ENCODE measurements at places on chromosomes 5 and 9.

DNA sequence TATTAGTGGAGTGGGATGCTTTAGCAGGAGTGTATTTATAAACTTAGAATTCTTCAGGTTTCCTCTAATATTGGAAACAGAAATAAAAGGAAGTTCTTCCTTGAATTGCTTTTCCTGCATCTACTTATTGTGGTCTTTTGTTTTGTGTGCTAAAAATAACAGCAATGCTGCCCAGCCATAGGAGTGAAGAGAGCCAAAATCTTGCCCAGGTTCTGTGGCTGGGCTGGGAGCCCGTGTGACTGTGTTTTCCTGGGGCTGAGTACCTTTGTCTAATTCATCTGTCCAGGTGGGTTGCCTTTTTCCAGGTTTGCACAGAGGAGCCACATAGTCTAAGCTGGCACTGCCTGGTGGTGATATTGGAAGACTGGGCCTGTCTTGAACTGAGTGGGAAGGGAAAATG lies 179.7 kb upstream of the ADAMTSL1 start:
- no peak for DNase-seq

DNA sequence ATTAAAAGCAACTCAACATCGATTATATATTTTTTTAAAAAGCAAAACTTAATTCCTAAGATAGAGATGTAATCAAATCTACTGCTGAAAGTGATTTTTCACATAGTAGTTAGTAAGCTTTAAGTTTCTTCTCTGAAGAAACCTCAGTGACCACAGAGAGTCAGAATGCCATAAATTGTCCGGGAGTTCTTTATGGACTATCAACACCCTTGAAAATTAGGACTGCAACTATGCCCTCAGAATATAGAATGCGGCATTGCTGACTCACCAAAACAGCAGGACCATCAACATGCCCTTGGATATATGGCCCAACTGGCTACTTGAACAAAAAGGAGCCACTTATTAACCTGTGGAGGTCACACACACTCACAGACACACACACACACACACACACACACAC lies 228.9 kb upstream of the SNX2 start:
- DNase-seq, result no peak

GRCh38 chr9:69621730-69622460 lies 50.3 kb downstream of the APBA1 start:
- DNase-seq, result no peak

GRCh38 chr9:75096796-75097195 lies 8.5 kb downstream of the OSTF1 start:
- no peak for DNase-seq

DNA sequence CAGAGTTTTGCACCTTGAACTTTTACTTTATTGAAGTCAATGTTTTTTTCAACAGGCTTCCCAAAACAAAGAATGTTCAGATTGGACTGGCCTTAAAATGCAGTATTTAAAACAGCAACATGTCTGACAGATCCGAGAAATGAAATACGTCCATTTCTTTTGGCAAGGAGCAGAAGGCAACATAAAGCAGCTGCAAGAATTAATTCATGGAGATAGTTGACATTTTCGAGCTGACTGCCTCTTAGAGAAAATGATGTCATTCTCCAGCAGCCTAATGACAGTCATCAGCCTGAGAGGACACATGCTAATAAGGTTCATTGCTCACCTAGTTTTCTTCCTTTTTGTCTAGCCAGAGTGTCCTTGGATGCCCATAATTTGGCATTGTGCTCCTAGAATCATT lies 232.2 kb upstream of the SEMA6A start:
- no peak for DNase-seq

DNA sequence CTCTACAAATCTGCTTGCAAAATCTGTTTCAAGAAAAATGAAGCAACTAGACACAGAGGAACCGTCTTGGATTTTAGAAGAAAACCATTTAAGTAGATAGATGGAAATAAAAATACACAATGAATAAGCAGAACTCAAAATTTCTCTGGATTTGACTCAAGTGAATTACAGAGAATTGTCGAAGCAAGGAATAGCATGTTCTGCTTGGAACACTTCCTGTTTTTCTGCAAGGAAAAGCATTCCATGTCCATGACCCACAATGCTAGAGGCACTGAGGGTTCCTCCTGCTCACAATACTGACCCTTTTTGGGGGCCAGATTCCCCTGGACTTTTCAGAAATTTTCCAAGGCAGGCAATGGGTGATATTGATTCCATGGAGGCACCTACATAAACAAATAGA lies 29.8 kb downstream of the PRUNE2 start:
- DNase-seq, result no peak

DNA sequence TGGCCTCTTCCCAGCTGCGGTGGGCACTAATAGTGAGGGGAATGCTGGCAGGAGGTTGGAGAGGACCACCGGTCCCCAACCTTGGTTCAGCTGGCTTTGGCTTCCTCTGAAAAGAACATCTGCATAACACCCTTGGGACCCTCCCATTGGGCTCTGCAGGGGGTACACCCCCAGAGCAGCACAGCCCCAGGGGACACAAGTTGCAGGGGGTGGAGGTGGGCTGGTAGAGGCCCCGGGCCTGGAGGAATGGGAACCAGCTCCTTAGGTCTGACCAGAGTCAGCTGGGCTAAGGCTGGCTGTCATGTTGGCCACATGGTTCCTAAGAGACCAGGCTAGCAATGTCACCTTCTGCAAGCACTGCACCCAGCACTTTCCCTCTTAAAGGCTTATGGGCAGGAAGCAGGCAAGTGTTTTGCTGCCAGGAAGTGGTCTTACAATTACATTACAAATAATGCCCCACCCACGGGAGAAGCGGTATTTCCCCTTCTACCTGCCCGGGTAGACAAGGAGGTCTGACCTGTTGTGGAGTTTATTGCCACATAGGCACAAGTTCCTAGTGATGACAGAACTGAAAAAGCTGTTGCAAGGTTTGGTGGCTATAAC lies 18.1 kb downstream of the GCNT4 start:
- no peak for DNase-seq

- no peak for DNase-seq
These were observed 629.2 kb downstream of the BNC2 start for GRCh38 chr9:16241231-16241630.

DNA sequence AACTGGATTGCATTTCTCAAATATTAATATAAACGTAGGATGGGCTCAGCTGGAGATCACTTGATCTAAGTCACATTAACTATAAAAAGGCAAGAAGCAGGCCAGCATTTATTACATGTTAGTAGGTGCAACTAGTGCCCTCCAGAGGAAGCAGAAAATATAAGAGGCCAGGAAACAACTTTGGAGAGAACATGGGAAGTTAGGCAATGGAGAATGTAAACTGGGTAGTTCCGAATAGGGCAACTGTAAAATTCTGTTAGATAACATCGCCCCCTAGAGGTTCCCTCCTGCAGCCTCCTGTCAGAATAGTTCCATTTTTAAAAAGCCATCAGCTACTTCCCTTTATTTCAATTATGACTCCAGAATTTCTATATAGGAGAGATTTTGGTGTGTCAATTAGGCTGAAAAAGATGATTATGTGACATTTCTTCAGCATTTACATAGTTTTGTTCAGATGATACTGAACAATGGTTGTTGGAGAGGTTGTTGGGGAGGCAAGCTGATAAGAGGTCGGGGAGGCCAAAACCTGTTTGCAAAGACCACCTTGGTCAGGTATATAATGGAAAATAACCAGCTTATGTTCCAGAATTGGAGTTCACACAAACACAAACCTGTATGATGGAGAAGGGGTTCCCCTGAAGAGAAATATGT lies 22.4 kb downstream of the CCL28 start:
- peak; percentile 19 for DNase-seq

DNA sequence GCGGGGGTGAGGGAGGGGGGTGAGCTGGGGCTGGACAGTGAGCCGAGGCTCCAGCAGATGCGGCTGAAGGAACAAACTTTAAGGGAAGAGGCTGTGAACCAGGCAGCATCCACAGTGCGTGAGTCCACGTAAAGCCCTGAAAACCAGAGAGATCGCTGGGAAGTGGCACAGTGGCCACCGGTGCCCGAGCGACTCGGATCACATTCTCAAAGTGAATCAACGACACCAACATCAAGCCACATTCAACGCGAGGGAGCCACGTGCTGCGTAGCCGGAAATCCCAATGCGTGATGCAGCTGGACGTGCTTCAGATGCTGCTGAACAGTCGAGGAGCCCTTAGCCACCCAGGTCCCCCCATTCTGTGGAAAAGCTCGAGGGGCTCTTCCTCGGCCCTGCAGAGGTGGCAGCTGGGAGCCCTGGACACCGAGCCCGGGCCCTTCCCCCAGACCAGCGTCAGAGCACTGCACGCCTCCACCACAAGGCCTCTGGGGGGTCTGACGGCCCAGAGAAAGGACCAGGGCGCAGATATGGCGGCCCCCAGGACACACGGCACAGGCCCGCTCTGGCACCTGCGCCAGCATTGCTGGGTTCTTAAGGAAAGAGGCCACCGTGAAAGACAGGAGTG lies 53.7 kb upstream of the EXOC3 start:
- no peak for DNase-seq

DNA sequence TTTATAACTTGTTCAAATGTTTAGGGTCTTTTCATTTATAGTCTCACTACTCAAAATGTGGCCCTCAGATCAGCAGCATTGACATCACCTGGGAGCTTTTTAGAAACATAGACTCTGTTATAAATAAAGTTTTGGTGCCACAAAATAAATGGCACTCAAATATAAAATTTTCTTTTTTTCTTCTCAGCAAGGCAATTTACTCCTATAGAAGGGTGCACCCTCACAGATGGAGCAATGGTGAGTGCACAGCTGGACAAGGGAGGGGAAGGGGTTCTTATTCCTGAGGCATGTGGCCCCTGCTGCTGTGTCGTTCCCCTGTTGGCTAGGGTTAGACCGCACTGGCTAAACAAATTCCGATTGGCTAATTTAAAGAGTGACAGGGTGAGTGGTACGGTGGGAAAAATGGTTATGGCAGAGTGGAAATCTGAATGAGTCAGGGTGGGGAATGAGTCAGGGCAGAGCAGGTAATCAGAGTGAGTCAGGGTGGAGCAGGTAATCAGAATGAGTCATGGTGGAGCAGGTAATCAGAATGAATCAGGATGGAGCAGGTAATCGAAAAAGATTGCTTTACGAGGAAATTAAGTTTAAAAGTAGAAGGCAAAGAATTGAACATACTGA lies 31.8 kb upstream of the C7 start:
- no peak for DNase-seq

DNA sequence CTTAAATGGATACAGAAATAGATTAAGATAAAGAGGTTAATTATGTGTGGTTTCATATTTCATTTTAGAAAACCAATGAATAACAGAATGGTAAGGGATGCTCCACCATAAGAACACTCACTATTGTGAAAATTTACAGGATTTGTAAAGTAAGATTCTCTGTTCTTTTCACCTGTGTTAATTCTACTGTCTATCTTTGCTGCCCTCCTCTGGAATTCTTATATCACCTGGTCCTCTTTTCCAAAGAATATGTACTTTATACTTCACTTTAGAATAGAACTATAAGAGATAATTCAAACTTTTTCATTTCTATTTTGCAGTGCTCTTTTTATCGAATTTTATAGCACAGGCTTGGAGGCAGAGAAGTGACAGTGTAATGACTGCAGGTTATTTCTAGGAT lies 213.4 kb downstream of the LURAP1L start:
- DNase-seq, result no peak

GRCh38 chr5:152701305-152701949 lies 296.3 kb upstream of the NMUR2 start:
- no peak for DNase-seq

DNA sequence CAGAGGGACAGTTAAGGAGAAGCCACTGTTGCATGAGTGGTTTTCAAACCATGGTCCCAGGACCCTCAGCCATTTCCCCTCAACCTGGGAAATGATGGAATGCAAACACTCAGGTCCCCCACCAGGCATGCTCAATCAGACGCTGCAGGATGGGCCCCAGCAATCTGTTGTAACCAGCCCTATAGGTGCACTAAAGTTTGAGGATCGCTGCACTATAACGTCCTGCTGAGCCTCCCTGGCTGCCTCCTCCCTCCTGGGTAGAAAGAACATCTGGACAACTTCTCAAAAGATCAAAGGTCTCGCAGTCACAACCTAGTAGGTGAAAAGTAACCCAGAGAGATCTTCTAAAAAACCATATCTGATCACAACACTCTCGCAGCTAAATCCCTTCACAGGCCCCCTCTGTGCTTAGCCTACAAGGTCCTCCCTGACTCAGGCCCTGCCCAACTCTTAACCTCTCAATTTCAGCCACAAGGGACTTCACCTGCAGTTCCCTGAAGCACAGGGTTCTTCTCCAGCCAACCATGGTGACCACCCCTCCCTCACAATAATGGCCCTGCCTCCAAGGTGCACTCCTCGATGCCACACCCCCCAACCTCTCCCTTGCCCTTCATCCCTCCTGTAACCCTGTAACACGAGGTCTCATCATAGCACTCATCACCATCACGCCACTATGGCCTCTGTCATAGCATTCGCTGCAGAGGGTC lies 3.5 kb downstream of the SHB start:
- DNase-seq, result no peak

DNA sequence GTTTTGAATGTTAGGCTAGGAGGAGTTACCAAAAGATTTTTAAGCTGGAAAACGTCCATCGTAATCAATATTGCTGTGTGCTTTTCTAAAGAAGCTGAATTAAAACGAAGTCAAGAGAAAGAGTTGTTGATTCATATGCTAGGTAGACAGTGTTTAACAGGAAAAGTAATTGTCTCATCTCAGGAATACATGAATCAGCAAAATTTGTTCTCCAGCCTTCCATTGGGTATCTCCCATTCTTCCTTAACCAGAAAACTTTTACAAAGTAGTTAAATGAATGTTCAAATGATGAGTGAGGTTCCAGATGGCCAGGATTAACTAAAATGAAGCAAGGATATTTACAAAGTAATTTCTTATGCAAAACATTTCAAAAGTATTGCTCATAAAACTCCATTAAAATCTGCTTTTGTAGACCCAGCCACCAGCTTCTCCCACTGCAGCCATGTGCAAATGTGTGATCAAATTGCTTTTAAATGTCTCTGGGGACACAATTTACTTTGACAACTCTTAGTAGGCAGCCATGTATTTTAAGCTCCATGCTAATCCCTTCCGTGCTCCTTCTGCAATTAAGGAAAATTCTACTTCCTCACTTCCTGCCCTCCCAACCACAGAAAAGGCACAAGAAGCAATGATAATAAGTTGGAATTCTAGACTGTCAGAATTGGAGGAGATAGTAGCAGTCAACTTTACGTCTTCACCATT lies 121.2 kb downstream of the HTR4 start:
- no peak for DNase-seq

- no peak for DNase-seq
These were observed 350.9 kb downstream of the GLIS3 start for GRCh38 chr9:3948826-3949556.

GRCh38 chr9:124458441-124458840 lies 8.2 kb downstream of the ADGRD2 start:
- DNase-seq, result no peak

- DNase-seq, result no peak
These were observed 156.6 kb upstream of the DMRT1 start for GRCh38 chr9:684941-685340.

- DNase-seq, result no peak
These were observed 5.9 kb upstream of the MGAT1 start for GRCh38 chr5:180808461-180809000.

DNA sequence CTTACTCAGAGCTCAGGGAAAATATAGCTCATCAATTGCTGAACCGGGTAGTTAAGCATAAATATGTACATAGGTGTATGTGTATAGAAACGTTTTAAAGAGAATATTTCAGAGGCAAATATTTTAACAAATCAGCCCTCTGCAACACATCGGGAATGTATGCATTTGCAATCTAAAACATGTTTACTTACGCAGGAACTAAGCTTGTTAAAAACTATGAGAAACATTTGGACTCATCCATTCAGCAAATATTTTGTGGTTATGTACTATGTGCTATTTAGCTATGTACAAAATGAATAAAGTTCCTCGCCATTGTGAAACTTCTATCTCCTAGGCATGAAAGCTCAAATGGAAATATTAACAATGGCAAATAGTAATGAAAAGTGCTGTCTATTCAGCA lies 469.9 kb downstream of the ARHGEF28 start:
- no peak for DNase-seq
